Glutamatergic neuron (in vitro differentiated cells): ENCODE measurements at places on chromosomes 6 and 20. TPM values are rescaled to one million over a fixed set of nuclear protein-coding genes. Genes with fewer than 3 reads are reported as not detected.

DNA sequence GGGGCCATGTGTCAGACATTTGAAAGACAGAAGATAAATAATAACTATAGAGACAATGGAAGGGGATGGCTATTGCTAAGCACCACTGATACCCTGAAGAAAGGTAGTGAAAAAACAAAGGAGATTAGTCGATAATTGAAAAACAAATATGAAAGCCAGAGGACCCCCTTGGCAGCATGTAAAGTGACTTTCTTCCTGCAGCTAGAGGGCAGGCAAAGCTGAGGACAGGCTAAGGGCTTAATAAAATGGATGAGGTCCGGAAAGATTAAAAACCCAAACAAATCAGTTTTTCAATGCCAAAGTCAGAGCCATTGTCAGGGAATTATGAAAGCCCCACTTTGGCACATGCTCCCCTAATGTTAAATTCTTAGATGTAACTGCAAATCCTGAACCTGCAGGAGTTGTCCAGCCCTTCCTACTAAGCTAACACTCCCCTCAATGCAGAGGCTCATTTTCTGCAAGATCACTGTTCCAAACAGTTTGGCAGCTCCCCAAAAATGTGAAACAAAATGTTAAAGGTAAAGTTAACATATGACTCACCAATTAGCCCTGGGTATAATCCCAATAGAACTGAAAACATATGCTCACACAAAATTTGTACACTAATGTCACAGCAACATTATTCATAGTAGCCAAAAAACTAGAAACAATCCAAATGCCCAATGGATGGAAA, 1177.9 kb downstream of the GRIK2 start:
- H3K27me3 ChIP-seq: no peaks in the 10 kb centered on the region
- H3K4me1 ChIP-seq: no peaks in the 10 kb centered on the region
- no peak overlapping the region for H3K4me3 ChIP-seq

DNA sequence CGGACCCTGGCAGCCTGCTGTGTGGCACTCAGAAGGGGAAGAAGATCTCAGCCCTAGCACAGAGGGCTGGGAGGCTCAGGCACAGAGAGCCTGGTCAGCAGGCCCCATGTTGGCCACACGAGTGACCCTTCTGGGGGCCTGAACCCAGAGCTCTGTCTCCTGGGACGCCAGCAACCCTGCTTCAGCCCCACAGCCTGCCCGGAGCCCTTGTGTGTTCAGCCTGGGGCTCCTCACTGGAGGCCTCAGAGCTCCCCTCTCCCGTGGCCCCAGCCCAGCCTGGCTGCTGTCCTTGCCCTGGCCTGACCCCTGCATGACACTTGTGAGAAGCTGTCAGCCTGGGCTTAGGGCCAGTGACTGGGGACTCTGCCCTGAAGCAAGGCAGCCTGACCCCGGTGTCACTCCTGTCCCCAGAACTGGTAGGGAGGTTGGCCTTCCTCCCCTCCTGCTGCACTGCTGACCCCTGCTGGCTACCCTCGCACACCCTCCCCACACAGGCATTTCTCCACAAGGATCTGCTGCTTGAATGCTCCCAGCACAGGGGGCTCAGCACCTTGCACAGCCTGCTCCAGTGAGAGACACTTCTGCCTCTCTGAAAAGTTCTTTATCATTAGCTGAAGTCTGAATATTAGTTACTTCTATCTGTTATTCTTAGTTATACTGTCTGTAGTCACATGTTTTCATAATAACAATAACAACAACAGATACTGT, 15.4 kb upstream of the IP6K3 start:
- no peaks in the 10 kb centered on the region for H3K36me3 ChIP-seq
- H3K27me3 ChIP-seq: peaks cover 7% of the 10 kb centered on the region
- H3K4me3 ChIP-seq: no peak overlapping the region
- H3K27ac ChIP-seq: no peak overlapping the region
- DNase-seq: peak; percentile 73

DNA sequence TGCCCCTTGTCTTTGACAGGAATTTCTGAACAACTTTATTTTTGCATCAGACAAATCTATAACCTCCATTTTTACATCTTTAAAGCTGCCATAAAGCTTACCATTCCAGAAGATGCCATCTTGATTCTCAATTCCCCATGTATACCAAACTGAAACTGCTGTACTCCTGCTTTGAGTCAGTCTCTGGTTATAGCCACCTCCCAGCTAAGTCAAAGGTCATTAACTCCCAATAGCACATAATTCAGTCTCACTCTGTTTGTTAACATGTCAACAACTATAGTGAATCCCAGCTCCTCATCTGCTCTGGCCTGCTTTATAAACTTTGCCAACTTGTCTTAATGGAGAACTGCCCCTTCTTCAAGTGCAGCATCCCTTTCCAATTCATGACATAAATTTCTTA, 343.6 kb downstream of the FRK start:
- no peak overlapping the region for H3K4me3 ChIP-seq
- no peaks in the 10 kb centered on the region for H3K36me3 ChIP-seq
- no peaks in the 10 kb centered on the region for H3K27me3 ChIP-seq
- H3K4me1 ChIP-seq: no peaks in the 10 kb centered on the region
- no peak overlapping the region for H3K27ac ChIP-seq

GRCh38 chr6:142914937-142915697, 29.9 kb downstream of the HIVEP2 start:
- no peaks in the 10 kb centered on the region for H3K36me3 ChIP-seq
- no peak overlapping the region for H3K27ac ChIP-seq
- peaks cover 2% of the 10 kb centered on the region for H3K4me1 ChIP-seq

DNA sequence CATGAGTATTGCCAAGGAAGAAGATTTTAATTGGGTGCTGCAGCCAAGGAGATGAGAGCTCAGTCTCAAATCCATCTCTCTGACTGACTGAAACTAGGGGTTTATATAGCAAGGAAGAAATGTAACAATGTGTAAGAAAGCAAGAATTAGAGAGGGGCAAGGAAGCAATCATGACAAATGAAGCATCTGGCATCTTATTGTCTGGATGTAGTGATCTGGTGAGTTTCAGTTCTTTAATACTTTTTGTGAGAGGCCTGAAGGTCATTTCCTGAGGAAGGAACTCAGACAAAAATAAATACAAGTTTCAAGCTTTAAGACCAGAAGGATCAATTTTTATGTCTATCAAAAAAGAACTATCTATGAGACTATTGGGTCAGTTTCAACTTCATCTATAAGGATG, 64.2 kb downstream of the HTR1E start:
- no peak overlapping the region for H3K27ac ChIP-seq
- H3K4me3 ChIP-seq: no peak overlapping the region
- H3K36me3 ChIP-seq: peaks cover 21% of the 10 kb centered on the region
- no peaks in the 10 kb centered on the region for H3K27me3 ChIP-seq
- no peak for DNase-seq

DNA sequence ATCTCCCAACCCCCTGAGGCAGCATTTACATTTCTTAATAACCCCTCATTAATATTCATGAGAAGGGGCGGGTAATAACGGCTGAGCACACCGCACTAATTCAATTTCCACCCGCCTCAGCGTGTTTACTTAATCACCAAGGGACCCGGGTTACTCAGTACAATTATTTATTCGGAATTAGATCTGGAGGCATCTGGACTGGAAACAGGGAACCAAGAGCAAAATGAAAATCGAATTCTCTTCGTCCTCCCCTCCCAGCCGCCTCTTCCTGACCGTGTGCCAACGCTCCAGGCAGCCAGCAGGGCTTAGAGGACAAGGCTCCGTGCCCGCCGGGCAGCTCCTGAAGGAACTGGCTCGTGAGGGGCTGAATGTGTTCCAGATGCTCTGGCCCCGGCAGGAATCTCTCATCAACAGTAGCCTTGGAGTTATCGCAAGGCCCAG, 23.5 kb upstream of the CTNNBL1 start:
- H3K27ac ChIP-seq: peak overlapping the region; percentile 66
- peaks cover 30% of the 10 kb centered on the region for H3K4me1 ChIP-seq
- H3K36me3 ChIP-seq: no peaks in the 10 kb centered on the region
- peaks cover 6% of the 10 kb centered on the region for H3K27me3 ChIP-seq
- H3K4me3 ChIP-seq: peak overlapping the region; percentile 59

GRCh38 chr6:47650553-47651432, 47.6 kb upstream of the ADGRF4 start:
- no peaks in the 10 kb centered on the region for H3K27me3 ChIP-seq
- no peak overlapping the region for H3K27ac ChIP-seq
- H3K4me1 ChIP-seq: no peaks in the 10 kb centered on the region
- no peaks in the 10 kb centered on the region for H3K36me3 ChIP-seq

DNA sequence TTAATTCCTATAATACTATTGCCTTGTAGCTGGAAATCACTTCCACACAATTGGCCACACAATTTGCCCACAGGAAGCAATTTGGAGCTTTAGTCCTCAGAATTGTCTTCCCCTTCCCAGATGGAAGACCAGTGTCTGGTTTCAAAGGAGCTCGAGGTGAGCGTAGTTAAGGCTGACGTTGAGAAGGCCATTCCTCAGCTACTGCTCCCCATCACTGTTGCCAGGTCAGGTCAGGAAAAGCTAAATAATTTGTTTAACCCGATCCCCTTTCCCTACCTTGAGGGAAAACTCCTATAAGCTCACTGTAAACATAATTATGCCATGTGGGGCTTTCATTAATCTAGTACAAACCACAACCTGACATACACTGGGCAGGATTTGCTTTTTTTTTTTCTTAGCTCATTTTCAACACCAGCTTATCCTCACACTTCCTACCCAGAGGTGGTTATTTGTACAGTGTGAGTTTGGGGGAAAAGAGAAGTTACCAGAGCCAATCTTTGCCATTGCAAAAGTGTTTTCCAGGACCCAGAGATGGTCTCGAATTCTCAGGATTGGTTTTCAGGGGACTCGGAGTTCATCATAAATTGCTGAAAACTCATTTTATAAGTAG, 242.7 kb downstream of the CLIC5 start:
- H3K4me3 ChIP-seq: no peak overlapping the region
- no peaks in the 10 kb centered on the region for H3K36me3 ChIP-seq
- H3K27me3 ChIP-seq: no peaks in the 10 kb centered on the region
- no peak for DNase-seq
- H3K4me1 ChIP-seq: no peaks in the 10 kb centered on the region
- H3K27ac ChIP-seq: no peak overlapping the region

DNA sequence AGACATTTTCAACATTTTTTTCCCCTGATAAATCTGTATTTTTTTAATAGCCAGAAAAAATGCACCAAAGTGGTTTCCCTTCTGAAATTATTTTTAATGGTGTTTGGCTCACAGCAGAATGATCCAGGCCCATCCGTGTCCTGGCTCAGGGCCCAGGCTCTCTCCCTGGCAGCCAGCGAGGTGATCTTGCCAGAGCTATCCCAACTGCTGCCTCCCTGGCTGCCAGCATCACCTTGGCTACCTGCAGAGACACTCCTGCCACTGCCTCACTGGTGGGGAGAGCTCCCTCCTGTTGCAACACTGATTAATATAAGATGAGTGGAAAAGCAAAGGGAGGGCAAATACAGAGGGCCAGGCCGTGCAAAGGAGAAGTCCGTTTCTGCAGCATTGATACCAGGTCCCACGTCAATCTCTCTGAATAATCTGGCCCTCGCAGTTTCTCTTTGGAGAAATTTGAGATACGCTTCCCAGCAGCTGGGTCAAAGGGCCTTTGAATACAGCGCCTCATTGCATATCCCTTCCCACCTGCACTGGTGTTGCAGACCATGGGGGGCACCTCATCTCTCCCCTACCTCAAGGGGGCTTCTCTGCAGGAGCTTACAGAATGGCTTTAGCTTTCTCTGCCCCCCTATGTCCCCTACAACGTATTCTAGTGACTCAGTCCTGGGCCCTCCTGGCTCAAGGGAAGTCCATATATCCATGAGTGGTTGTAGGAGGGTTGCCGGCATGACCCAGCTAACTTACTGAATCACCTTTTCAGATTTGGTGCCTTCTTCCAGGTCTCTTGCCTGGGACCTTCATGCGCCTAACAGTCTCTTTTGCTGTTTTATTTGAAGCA, 12.8 kb upstream of the DSTN start:
- no peak overlapping the region for H3K4me3 ChIP-seq
- no peaks in the 10 kb centered on the region for H3K27me3 ChIP-seq
- H3K4me1 ChIP-seq: peaks cover 2% of the 10 kb centered on the region
- DNase-seq: no peak
- H3K27ac ChIP-seq: no peak overlapping the region

DNA sequence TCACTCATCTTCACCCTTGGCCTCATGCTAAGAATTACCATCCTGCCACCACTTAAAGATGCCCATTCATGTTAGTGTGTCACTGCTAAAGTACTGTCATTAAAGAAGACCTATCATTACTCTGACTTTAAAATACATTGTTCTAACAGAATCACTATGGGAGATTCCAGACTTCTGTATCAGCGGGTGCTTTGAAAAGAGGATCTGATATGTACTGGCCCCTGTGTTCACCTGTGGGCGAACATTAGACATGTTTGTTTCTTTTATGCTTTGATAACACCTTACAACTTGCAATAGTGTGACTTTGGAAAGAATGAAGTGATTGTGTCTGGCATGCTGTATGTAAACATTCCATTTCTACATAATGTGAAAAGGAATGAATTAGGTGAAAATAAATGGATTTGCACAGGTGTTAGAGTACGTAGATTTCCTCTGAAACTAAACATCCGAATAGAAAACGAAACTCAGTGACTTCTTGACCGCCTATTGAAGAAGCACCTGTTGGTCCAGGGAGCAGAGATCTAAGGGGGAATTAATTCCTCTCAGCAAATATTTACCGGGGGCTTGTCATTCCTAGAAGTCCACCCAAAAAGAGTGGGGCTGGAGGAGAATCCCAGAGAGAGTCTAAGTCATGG, 132.3 kb downstream of the CARMIL1 start:
- no peaks in the 10 kb centered on the region for H3K27me3 ChIP-seq
- peaks cover 3% of the 10 kb centered on the region for H3K4me1 ChIP-seq
- H3K36me3 ChIP-seq: no peaks in the 10 kb centered on the region

GRCh38 chr20:17545127-17545526, 13.9 kb upstream of the BFSP1 start:
- H3K27me3 ChIP-seq: no peaks in the 10 kb centered on the region
- DNase-seq: no peak
- no peaks in the 10 kb centered on the region for H3K36me3 ChIP-seq
- no peak overlapping the region for H3K4me3 ChIP-seq

DNA sequence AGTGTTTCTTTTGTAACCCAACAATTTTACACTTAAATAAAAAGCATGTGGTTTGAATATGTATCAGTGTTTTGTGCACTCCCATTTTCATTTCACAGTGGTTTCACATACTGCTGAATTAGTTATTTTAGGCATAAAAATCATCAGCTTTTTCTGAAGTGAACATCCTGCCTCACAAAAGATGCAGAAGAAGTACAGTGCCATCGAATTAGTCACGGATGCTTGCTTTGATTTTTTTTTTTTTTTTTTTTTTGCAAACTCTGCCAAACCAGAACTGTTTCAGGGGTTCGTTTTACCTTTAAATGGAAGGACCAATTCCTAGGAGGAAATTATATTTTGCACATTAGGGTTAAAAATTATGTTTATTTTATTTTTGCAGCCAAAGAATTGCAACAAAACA, 158.6 kb downstream of the RPS12 start:
- no peaks in the 10 kb centered on the region for H3K27me3 ChIP-seq
- peaks cover 9% of the 10 kb centered on the region for H3K4me1 ChIP-seq
- DNase-seq: no peak
- no peak overlapping the region for H3K27ac ChIP-seq
- no peaks in the 10 kb centered on the region for H3K36me3 ChIP-seq

BANF2 gene
- not detected for total RNA-seq

ELOVL2 gene
- 10.6 TPM for total RNA-seq

E2F3 gene
- 10.1 TPM for total RNA-seq

PPIL6 gene
- total RNA-seq: 0.83 TPM

SLA2 gene
- total RNA-seq: not detected

TNFRSF6B gene
- total RNA-seq: not detected
